Esophagus squamous epithelium (tissue), 5 donors: ENCODE measurements at places on chromosomes 12 and 14. TPM values are rescaled to one million over a fixed set of nuclear protein-coding genes. Genes with fewer than 3 reads are reported as not detected.

DNA sequence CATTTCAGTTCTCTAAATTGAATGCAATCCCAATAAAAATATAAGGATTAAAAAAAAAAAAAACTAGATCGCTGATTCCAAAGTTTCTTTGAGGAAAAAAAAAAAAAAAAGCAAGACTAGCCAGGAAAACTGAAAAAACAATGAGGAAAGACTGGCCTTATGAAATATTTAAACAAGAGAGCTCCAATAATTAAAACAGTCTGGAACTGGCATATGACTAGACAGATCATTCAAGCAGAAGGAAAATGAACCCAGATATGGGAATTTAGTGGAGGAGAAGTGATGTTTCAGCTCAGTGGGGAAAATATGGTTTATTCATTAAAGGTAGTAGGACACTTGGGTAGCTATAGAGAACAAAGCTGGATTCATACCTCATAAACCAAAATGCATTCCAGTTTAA, 42.0 kb upstream of the TBC1D15 start:
- no peak for DNase-seq
- H3K27me3 ChIP-seq = no peaks in the 10 kb centered on the region
- no peak overlapping the region for H3K4me3 ChIP-seq

- H3K36me3 ChIP-seq = no peaks in the 10 kb centered on the region
- H3K4me1 ChIP-seq = peaks cover 19% of the 10 kb centered on the region
- peaks cover 32% of the 10 kb centered on the region for H3K27me3 ChIP-seq
- no peak overlapping the region for H3K4me3 ChIP-seq
- no peak overlapping the region for H3K27ac ChIP-seq
Measured at GRCh38 chr12:57629897-57630471, 3.0 kb downstream of the B4GALNT1 start.

- no peaks in the 10 kb centered on the region for H3K27me3 ChIP-seq
- no peaks in the 10 kb centered on the region for H3K36me3 ChIP-seq
- no peak for DNase-seq
- H3K4me1 ChIP-seq = no peaks in the 10 kb centered on the region
Measured at GRCh38 chr12:7450667-7451066, 6.7 kb upstream of the CD163L1 start.

The SLC39A2 gene
- 11.4 TPM for total RNA-seq

DNA sequence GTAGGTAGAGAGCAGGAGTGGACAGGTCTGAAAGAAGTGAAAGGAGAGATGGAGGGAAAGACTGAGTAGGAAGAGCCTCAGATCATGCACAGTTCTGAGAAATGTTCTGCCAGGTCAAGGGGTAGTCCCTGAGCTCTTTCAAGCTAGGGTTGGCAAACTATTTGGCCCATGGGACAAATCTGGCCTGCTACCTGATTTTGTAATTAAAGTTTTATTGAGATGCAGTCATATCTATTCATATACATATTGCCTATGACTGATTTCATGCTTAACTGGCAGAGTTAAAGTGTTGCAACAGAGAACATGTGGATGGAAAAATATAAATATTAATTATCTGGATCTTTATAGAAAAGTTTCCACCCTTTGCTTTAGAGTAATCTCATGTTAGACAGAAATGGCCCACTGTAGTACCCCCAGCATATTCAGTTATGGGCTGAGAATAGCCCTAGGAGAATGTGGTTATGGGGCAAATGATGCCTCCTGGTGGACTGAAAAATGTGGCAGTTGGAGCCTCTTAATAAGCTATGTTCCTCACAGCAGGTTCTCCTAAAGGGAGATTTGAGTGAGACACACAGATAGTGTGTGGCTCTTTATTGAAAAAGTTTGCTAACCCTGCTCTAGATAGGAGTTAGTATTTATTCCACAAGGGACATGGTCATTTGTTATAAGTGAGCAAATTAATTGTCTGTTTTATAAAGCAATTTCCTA, 476.9 kb downstream of the LRIG3 start:
- H3K27me3 ChIP-seq = no peaks in the 10 kb centered on the region
- no peak overlapping the region for H3K4me3 ChIP-seq
- no peaks in the 10 kb centered on the region for H3K36me3 ChIP-seq
- DNase-seq = no peak
- H3K27ac ChIP-seq = peak overlapping the region; percentile 74

GRCh38 chr14:73418227-73418626, 40.1 kb downstream of the NUMB start:
- no peaks in the 10 kb centered on the region for H3K4me1 ChIP-seq
- H3K27me3 ChIP-seq = no peaks in the 10 kb centered on the region
- no peak overlapping the region for H3K27ac ChIP-seq
- DNase-seq = no peak
- no peaks in the 10 kb centered on the region for H3K36me3 ChIP-seq

GRCh38 chr14:88025313-88025712, 20.4 kb downstream of the GPR65 start:
- no peaks in the 10 kb centered on the region for H3K36me3 ChIP-seq
- peaks cover 7% of the 10 kb centered on the region for H3K27me3 ChIP-seq
- H3K4me1 ChIP-seq = no peaks in the 10 kb centered on the region
- no peak for DNase-seq

DNA sequence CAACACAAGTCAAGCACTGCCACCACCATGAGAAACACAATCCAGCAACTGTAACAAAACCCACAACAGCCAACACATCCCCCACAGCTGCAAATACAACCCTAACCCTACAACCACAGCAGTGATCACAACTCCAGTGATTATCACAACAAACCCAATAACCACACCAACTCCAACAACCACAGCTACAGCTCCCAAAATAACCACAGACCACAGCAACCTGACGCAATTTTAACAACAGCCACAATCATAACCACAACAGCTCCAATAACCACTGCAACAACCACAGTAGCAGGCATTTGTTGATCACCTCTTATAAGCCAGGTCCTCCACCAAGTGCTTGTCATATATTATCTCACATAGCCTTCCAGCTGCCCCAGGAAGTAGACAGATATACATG, 42.2 kb upstream of the FAM181A start:
- no peaks in the 10 kb centered on the region for H3K36me3 ChIP-seq
- peaks cover 9% of the 10 kb centered on the region for H3K4me1 ChIP-seq
- peaks cover 26% of the 10 kb centered on the region for H3K27me3 ChIP-seq

DNA sequence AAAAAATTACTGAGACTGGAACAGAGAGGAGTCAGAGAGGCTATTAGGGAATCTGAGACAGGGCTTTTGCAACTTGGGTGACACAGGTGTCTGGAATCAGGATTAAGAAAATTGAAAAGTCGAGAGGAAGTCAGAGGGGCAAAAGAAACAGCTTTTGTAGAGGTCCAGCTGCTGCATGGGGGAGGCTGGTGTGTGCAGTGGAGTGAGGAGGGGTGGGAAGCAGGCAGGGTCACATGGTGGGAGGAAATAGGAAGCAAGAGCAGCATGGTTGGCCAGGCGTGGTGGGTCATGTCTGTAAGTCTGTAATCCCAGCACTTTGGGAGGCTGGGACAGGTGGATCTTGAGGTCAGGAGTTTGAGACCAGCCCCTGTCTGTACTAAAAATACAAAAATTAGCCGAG, 69.7 kb upstream of the VRK1 start:
- H3K4me3 ChIP-seq = no peak overlapping the region
- no peak overlapping the region for H3K27ac ChIP-seq
- no peak for DNase-seq

The MGP gene
- total RNA-seq = 5.2 TPM

DNA sequence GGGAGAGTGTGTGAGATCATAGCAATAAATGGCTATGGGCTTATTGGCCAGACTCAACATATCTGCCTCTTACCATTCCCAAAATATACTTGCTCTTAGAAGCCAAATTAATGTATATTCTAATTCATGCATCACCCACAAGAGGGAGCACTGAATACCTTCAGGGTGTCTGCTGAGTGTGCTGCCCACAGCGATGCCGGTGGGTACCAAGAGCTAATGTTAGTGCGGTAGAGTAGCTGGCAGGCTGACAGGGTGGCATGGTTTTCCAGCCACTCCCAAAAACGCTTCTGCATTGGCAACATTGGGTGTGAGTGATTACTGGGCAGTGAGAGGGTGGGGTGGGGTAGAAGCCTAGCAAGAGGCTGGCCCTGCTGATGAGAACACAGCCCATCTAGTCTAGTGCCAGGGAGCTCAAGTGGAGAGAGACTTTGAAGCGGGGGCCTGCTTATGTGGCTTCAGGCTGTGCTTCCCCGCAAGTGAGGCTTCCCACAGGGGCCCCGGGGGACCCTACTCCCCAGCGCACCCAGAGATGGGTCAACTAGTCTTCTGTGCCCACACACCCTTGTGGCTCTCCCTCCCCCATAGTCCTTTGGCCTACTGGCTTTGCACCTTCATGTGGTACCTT, 9.2 kb upstream of the PLEKHD1 start:
- no peaks in the 10 kb centered on the region for H3K36me3 ChIP-seq
- no peak overlapping the region for H3K27ac ChIP-seq
- H3K4me1 ChIP-seq = no peaks in the 10 kb centered on the region
- DNase-seq = no peak
- H3K27me3 ChIP-seq = no peaks in the 10 kb centered on the region

DNA sequence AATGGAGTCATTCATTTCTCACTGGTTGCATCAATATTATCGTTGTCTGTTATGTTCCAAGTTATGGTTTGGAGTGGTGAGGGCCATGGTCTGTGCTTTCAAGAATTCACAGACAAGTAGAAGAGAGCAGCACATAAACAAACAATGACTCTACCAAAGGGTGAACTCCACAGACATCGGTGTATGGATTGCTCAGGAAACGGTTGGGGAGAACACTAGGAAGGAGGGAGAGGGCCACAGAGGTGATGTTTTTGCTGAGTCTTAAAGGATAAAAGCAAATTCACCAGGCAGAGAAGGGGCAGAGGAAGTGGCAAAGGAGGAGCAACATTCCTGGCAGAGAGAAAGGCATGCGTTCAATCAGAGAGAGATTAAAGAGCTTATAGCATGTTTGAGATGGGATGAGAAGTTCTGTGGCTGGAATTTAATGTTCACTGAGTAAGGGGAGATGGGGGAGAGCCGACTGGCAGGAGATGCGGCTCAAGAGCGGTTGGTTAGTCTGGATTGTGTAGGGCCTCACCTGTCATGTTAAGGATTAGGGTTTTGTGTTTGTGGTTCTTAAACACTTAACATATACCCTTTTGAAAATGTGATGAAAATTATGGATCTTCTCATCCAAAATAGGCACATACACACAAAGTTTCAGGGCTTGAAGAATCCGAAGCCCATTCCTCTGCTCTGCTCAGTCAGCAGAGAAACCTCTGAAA, 42.3 kb upstream of the FRMD6 start:
- no peak overlapping the region for H3K27ac ChIP-seq
- H3K36me3 ChIP-seq = no peaks in the 10 kb centered on the region
- H3K4me3 ChIP-seq = no peak overlapping the region
- DNase-seq = no peak
- no peaks in the 10 kb centered on the region for H3K27me3 ChIP-seq
- H3K4me1 ChIP-seq = no peaks in the 10 kb centered on the region
